ENCODE measurements at places on chromosomes 16 and 17.
A peak's percentile ranks its signal among the peaks of the same experiment; 100 is the strongest.

DNA sequence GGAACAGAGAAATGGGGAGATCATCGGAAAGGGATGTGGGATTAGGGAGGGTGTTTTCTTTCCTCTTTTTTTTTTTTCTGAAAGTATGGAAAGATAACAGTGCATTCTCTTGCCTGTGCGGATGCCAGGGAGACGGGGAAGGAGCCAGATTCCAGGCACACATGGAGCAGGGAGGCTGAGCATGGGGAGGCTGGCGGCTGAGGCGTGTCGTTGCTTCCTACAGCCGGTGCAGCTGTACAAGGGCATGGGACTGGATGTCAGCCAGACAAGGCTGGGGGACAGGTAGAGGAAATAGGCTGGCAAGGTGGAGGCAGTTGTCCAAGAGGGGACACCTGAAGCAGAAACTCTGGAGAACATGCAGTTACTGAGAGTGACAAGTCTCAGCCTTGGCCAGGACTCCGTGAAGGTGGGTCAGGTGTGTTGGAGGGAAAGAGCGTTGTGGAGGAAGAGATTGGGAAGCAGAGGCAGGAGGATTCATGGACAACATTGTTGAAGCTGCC lies 16.6 kb upstream of the ADORA2B start:
- no peak for DNase-seq

GRCh38 chr17:14471052-14471451 lies 170.2 kb downstream of the HS3ST3B1 start:
- no peak for DNase-seq

GRCh38 chr16:89201439-89202377 lies 1.4 kb upstream of the SLC22A31 start:
- peak; percentile 87 for DNase-seq

- peak; percentile 17 for DNase-seq
These were observed 1.0 kb downstream of the ZNF319 start for GRCh38 chr16:57999366-57999970.

DNA sequence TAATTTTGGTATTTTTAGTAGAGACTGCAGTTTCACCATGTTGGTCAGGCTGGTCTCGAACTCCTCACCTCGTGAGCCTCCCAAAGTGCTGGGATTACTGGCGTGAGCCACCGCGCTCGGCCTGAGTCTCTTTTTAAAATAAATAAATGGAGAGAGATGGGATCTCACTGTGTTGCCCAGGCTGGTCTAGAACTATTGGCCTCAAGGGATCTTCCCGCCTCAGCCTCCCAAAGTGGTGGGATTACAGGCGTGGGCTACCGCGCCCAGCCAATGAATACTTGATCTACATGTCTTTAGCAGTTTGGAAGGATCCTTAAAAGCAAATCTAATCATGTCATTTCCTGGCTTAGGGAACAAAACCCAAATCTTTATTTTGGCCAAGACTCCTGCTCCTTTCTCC lies 1.2 kb downstream of the DHODH start:
- no peak for DNase-seq

GRCh38 chr17:79147746-79148506 lies 73.3 kb downstream of the ENGASE start:
- no peak for DNase-seq
